ENCODE measurements at places on chromosomes 4 and X. TPM values are rescaled to one million over a fixed set of nuclear protein-coding genes. Genes with fewer than 3 reads are reported as not detected.

The CLCN4 gene
- 5.4 TPM for total RNA-seq

The NR0B1 gene
- total RNA-seq = 1.0 TPM

The BTC gene
- 0.63 TPM for total RNA-seq

The CENPVL2 gene
- total RNA-seq = not detected

The ZRSR2 gene
- total RNA-seq = 4.6 TPM

The ADH1C gene
- total RNA-seq = 6.1 TPM

The GPC4 gene
- total RNA-seq = under 0.01 TPM

The PCSK1N gene
- 0.09 TPM for total RNA-seq

The NR3C2 gene
- 2.4 TPM for total RNA-seq

The CXCL8 gene
- total RNA-seq = 1.9 TPM

The OPN1MW3 gene
- not detected for total RNA-seq

All from bronchial smooth muscle cell (primary cell).